ENCODE measurements at places on chromosomes 16 and 17. TPM values are rescaled to one million over a fixed set of nuclear protein-coding genes. Genes with fewer than 3 reads are reported as not detected.

Gene TMEM92
- not detected for total RNA-seq

Gene DNAH3
- not detected for total RNA-seq

Gene MYO15A
- 1.3 TPM for total RNA-seq

Gene MEIOB
- total RNA-seq, result not detected

Gene HOXB3
- total RNA-seq, result 0.97 TPM

Gene RUNDC3A
- 1.5 TPM for total RNA-seq

Gene CMTR2
- 14.6 TPM for total RNA-seq

Gene CIAO2B
- 121 TPM for total RNA-seq
